T-helper 2 cell (primary cell): ENCODE measurements at places on chromosomes 12 and 14.

GRCh38 chr14:100400115-100400514 is 77.0 kb downstream of the SLC25A47 start:
- no peak for DNase-seq

DNA sequence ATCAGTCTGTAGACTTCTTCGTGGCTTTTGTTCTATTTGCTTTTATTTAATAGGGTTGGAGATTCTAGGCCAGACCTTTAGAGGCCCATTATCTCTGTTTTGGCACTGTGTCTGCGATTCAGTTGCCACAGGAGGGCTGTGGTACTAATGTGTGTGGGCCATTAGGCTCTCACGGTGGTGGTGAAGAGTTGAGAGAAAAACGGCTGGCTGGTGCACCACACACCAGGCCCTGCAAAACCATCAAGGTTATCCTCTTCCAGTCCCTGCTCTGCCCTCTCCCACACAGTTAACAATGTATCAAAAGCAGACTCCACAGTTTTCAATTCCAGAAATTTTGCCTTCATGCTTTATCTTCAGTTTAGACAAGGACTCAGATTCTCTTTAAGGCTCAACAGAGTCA is 97.7 kb downstream of the MYF5 start:
- no peak for DNase-seq

- DNase-seq, result no peak
Measured at GRCh38 chr14:97620066-97620465, 822.9 kb downstream of the VRK1 start.

DNA sequence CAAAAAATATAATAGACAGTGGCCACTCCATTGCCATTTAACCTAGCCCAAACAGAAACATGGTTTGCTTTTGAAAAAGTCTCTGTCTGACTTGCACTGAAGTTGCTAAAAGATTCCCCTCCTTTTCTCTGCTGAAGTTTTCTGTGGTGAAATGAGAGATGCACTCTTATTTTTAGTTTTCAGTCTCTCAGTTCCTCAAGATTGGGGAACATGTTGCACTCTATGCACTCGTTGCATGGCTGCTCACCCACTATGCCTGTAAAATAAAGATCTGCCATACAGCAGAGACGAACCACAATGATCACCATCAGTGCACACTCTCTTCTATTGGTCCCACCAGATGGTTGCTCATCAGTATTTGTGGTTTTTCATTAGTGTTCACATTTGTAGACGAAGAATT is 13.1 kb upstream of the DAAM1 start:
- no peak for DNase-seq

GRCh38 chr12:39986674-39987073 is 119.2 kb downstream of the SLC2A13 start:
- DNase-seq, result no peak

DNA sequence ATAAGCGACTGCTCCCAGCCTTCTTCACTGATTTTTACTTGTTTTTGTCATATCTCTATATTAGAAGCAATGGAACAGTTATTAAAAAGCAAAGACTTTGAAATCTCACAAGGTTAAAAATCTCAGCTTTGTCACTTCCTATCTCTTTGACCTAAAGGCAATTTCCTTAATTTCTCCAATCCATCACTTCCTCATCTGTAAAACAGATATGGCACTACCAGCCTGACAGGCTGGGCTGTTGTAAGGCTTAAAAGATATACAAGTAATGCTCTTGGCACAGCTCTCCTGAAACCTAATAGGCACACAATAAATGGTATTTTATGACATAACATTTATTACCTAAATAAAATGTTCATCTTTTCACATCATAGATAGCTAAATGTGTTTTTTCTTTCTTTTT is 25.6 kb downstream of the ATXN2 start:
- no peak for DNase-seq

DNA sequence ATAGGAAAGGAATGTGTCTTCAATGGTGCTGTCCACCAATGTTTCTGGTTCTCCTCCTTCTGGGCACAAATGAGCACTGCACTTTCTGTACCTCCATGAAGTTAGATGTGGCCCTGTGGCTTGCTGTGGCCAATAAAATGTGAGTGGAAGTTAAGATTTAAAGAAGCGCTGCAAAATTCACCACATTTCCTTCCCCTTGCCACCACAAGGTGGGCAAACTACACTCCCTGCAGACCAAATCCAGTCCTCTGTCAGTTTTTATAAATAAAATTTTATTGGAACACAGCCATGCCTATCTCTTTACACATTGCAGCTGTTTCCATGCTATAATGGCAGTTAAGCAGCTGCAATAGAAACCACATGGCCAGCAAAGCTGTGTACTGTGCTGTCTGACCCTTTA is 141.4 kb upstream of the TMPO start:
- DNase-seq, result no peak

DNA sequence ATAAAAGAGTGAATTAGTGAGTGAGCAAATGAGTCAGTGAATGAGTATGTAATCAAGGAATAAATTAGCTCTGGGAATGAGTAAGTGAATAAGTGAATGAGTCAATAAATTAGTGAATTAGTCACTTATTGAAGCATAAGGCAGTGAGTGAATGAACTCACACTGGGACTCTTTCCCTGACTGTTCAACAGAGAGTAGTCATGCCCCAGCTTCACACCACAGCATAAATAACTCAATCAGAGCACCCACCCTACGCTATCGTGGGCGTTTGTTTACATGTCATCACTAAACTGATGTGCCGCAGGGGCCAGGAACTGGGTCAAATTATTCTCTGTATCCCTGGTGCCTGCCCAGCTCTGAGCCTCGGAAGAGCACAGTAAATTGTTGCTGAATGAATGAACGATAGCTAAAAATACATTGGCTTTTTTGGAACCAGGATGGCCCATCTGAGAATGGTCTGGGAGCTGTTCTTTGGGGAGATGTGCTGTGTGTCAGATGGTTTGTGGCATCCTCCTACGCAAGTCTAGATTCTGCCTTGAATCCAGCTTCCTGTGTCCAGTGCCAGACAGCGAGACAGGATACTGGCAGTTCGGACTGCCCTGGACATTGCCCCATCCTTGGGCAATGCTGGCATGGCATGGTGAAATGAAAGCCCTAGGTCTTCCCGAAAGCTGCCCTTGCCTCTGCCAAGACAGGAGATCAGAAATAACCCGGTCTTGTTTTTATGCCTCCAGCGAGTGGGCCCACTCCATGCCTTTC is 98.0 kb upstream of the RTL1 start:
- DNase-seq, result no peak

DNA sequence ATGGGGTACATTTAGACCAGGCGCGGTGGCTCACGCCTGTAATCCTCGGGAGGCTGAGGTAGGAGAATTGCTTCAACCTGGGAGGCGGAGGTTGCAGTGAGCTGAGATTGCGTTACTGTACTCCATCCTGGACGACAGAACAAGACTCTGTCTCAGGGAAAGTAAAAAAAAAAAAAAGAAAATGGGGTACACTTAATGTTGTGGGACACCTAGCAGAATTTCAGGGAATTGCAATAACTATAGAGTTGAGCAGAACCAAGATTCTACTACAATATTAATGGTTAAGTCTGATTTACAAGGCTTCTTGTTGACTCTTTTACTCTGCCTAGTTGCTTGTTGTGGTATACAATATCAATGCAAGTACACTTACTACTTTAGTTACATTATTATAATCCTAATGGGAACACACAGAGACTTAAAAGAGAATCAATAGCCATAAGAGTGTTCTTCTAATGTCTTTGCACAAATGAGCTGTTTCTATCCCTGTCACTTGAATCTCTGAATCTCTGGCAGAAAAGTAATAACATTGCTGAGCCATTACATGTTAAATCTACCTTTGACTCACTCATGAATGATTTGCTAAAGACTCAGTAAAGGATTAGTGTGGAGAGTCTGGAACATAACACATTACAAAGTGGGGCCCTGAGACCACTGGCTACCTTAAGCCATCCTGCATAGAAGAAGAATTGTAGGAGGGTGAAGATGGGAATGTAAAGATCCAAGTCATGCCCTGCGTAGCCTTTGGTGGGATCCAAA is 22.7 kb downstream of the BEST3 start:
- no peak for DNase-seq

GRCh38 chr12:12275874-12276273 is 9.0 kb upstream of the LRP6 start:
- no peak for DNase-seq

GRCh38 chr12:89873745-89874144 is 165.1 kb upstream of the ATP2B1 start:
- DNase-seq, result no peak

DNA sequence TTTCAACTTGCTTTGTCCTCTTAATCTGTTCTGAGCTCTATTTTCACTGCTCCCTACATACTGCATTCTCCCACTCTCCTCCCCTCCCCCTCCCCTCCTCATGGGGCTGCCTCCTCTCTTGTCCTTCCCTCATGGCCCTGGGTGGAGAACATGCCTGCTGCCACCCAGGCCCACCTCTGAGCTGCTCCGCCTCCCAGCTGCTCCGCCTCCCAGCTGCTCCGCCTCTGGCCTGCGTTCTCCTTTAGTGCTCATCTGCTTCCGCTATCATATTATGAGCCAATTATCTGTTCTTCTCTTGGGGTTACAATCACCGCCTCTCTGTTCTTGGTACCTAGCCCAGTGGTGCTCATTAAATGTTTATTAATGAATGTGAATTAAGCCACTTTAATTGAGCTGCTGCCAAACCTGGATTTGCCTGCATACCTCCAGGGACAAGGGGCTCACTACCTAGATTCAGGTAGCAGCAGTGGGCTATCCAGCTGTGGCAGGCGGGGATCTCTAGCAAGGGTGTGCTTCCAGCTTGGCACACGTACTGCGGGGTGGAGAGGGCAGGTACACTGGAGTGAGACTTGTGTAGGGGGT is 32.0 kb upstream of the FAM181A start:
- DNase-seq, result no peak

DNA sequence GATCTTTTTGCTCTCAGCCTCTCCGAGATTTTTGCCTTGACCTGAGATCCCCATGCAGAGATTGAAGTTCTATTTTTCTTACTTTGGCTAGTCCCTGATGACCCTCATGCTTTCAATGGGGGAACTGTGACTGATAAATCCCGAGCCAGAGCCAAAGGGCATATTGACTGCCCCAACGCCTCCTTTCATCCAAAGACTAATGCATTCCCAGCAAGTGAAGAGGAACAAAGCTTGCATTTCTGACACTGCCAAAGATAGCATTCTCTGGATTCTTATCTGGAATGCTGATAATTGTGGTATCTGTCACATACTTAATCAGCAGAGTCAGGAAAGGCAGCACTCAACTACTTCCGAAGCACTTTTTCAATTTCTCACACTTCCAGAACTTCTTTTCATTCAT is 152.3 kb upstream of the EGLN3 start:
- no peak for DNase-seq

GRCh38 chr12:26455936-26456574 is 260.7 kb downstream of the SSPN start:
- no peak for DNase-seq

DNA sequence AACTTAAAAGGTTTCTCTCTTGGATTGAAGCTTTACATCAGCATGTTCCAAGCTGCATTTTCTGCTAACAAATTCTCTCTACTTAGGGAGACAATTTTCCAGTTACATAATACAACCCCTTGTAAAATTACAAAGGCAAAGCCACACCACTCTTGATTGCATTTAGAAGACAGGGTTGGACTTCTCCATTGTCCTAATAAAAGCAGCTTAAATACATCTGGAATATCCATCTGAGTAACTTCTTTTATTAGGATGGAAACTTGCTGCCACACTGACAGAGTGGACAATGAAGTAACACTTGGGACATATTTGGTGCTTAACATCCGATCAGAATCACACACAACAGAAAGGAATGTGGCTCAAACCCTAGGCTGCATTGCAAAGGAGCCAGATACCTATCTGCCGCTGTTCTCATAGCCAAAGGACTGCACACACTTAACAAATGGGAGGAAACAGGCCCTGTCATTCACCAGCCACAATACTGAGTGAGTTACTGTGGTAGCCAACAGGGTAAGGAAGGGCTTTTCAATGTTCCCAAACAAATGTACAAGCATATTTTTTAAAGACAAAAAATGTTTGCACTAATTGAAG is 157.2 kb downstream of the PAX9 start:
- no peak for DNase-seq

- no peak for DNase-seq
Measured at GRCh38 chr14:31164115-31164514, 43.5 kb downstream of the HECTD1 start.

DNA sequence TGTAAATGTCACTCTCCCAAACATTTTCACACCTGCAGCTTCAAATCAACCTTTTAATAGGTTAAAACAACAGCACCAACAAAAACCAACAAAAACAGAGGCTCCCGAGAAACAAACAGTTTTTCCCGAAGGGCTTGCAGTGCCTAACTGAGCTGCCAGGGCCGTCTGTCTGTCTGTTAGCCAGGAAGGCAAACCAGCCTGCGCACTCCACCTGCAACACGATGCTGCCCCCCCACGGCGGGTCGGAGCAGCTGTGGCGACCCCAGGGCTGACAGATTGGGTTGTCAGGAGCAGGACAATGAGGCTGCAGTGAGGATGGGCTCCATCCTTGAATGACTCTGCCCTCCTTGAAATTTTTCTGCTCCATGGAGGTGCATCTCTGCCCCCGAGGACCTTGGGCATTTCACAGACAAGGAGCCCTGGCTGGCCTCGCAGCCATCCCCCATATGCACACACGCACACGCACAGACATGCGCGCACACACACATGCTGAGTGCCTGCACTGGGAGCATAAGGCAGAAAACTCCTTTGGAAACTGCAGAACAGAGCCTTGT is 2.6 kb downstream of the RTL1 start:
- no peak for DNase-seq

DNA sequence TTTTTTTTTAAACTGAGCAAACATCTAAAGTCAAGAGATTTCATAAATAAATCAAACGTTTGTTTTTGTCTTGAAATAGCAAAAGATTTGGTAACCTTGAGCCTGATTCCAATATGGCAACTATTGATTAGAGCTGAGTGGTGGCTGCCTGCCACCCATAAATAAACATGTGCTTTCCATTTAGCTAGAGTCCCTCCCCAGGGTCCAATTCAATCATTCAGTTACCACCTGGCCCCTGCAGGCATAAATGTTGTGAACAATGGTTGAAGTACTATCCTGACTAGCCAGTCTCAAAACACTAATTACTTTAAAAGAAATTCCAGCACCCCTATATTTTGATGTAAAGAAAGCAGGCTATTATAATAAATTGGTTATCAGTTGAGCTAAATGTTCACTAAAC is 129.7 kb upstream of the GRIP1 start:
- no peak for DNase-seq

GRCh38 chr12:78121969-78122610 is 291.4 kb downstream of the NAV3 start:
- no peak for DNase-seq

- DNase-seq, result no peak
Measured at GRCh38 chr12:115149685-115150378, 465.9 kb upstream of the TBX3 start.

DNA sequence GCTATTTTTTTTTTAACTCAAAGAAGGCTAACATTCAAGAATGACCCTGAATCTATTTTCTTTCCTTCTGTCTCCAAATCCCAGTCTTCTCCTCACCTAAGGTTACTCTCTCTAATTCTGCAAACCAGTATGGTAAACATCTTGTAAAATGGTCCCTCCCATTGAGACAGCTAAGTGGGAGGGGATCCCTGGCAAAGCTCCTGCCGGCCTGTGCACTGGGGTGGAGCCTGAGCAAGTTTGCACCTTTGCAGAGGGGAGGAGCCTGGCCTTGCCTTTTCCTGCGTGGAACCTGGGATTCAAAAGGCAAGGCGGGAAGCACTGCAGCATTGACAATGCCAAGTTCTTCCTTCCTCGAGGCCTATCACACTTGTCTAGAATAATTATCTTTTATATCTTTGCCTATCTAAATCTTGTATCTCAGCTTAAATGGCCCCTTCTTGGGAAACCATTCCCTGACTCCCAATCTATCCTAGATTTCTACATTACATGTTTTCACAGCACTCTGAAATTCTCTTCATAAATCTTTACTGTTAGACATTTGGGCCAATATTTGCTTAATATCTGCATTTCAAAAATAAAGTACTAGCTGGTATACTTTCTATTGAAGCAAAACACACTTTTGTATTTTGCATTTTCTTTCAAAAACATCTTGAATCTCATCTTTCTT is 83.0 kb downstream of the EPS8 start:
- DNase-seq, result no peak
